ENCODE measurements at places on chromosomes 16 and 17.

- DNase-seq = no peak
These were observed 1.9 kb downstream of the KRTAP4-11 start for GRCh38 chr17:41116297-41116696.

DNA sequence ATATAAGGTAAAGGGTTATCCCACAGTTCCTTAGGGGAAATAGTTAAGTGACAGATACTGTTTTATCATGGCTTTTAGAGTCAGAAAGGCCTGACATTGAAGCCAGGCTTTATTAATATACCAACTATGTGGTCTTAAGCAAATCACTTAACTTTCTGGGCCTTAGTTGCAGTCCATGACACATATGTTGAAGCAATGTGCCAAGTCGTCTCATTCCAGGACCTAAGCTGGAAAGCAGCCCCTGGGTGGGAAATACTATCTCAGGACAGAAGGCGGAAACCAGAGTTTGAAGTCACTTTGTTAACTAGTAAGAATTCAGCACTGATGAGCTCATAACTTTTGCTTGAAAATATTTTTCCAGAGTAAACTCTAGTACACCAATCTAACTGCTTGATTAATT, 80.0 kb downstream of the USP32 start:
- no peak for DNase-seq

DNA sequence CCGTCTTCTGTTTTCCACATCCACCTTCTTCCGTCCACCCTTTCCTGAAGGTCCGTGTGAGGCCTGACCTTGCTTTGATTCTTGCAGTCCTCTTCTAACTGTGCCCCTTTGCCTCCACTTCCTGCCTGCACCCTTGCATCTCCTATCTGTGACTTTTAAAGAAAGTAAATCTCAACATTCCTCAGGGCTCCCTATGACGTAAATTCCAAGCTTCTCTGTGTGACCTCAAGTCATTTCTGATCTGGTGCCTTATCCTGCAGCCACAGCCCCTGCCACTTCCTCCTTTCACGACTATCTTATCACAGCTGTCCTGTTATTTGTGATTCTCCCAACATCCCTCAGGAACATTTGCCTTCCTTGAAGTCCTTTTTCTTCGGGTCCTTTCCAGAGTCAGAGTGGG, 520.5 kb downstream of the CDH13 start:
- DNase-seq = no peak

- DNase-seq = no peak
These were observed 8.2 kb downstream of the NTHL1 start for GRCh38 chr16:2039274-2040031.

- DNase-seq = peak; percentile 13
These were observed 2.0 kb downstream of the KLHL11 start for GRCh38 chr17:41863074-41863848.

- DNase-seq = no peak
These were observed 508 bp upstream of the TMC8 start for GRCh38 chr17:78130090-78130436.

DNA sequence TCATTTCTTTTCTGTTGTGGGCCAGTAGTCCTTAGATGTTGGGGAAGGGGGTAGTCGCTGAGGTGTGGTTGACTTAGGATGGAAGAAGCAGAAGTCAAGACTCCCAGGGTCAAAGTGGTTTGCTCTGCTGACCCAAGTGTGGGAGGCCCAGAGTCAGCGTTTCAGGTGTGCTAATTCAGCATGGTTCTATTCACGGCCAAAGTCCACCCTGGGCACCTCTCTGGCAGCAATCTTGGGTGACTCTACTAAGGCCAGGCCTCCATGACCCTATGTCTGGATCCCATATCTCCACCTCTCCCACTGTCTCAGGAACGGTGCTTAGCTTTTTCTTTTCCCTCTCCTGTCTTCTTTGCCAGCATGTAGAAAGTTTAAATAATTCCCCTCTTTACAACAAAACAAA, 32.9 kb downstream of the MAPT start:
- no peak for DNase-seq

DNA sequence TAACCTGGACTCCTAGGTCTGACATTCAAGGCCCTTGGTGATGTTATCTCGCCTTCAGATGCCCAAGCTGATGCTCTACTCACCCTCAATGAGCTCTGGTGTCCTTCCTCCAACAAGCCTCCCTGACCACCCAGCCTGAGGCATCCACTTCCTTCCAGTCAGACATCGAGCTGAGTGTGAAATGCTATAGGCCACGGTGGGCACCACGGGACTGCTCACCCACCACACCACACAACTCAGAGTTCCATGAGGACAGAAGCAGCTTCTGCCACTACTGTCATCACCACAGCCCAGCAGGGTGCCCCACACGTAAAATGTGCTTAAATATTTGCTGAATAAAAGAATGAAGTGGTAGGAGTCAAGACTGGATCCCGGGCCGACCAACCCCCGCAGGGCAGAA, 12.0 kb downstream of the CREBBP start:
- no peak for DNase-seq

GRCh38 chr16:88391144-88391850, 8.5 kb downstream of the ZNF469 start:
- no peak for DNase-seq

Measured in activated CD4-positive, alpha-beta T cell treated with anti-CD3 and anti-CD28 coated beads for 4 hours (primary cell).